NCI-H460 (cell line): ENCODE measurements at places on chromosomes 2 and 18. TPM values are rescaled to one million over a fixed set of nuclear protein-coding genes. Genes with fewer than 3 reads are reported as not detected.
A peak's percentile ranks its signal among the peaks of the same experiment; 100 is the strongest.

GRCh38 chr2:108833219-108833618 lies 46.6 kb downstream of the CCDC138 start:
- DNase-seq: no peak

DNA sequence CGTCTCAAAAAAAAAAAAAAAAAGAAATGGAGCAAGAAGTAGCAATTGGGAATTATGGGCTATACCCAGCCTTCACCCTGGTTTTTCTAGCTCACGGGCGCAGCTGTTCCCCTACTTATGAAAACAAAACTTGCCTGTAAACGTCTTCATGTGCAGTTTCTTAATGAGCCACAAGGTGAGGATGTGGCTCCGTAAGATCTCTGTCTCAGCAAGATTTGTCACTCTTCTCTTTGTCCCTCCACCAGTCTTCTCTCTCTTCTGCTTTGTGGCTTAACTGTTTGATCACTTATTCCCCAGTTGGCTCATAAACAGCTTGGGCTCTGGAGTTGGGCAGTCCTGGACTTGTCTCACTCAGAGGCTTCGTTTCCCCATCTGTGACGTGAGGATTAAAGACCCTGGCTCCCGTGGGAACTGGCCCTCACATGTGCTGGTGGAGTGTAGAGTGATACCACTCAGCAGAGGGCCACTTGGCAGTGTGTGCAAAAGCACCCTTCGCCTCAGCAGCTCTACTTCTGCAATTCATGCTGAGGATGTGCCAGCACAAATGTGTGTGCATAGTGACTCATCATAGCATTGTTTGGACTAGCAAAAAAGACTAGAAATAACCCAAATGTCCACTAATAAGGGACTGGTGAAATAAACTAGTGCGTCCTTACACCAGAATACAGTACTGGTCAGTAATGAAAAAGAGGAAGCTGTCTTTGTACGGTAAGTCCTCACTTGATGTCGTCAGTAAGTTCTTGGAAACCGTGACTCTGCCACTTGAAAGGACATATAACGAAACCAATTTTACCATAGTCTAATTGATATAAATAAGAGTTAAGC lies 8.7 kb downstream of the CEP68 start:
- peak; percentile 66 for DNase-seq

- DNase-seq: no peak
Observed at GRCh38 chr2:187126247-187127005, 277.5 kb upstream of the ZSWIM2 start.

DNA sequence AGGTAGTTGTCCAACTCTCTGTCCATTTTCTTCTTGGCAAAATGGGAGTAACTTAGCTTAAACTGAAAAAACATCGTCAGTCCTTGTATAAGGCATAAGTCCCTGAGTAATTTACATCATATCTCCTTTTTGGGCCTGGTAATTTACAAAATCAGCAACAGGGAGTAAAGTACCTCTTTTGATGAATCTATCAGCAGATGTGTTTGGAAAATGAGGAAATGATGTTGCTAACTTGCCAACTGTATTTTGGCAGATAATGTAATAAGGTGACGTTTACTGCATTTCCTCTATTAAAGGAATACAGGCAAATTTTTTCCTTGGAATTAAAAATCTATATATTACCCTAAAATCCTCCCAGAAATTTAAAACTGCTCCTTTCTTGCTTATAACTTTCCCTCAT lies 29.2 kb downstream of the ANKRD44 start:
- no peak for DNase-seq

- DNase-seq: no peak
Observed at GRCh38 chr2:200089040-200089755, 133.8 kb downstream of the MAIP1 start.

DNA sequence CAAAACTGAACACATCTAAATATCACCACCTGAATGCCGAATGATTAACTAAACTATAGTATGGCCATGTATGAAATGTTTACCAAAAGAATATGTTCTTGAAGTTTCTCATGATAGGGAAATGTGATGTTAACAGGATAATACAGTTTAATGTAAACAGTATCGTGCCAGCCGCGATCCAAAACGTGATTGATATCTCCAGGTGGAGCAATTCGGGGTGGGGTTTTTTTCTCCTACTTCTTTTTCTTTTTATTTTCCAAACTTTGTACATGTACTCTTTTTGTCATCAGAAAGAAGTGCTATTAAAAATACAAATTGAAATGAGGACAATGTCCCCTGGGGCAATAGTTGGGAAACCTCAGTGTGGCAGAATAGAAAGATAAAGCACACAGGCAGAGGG lies 4.0 kb upstream of the BIN1 start:
- no peak for DNase-seq

DNA sequence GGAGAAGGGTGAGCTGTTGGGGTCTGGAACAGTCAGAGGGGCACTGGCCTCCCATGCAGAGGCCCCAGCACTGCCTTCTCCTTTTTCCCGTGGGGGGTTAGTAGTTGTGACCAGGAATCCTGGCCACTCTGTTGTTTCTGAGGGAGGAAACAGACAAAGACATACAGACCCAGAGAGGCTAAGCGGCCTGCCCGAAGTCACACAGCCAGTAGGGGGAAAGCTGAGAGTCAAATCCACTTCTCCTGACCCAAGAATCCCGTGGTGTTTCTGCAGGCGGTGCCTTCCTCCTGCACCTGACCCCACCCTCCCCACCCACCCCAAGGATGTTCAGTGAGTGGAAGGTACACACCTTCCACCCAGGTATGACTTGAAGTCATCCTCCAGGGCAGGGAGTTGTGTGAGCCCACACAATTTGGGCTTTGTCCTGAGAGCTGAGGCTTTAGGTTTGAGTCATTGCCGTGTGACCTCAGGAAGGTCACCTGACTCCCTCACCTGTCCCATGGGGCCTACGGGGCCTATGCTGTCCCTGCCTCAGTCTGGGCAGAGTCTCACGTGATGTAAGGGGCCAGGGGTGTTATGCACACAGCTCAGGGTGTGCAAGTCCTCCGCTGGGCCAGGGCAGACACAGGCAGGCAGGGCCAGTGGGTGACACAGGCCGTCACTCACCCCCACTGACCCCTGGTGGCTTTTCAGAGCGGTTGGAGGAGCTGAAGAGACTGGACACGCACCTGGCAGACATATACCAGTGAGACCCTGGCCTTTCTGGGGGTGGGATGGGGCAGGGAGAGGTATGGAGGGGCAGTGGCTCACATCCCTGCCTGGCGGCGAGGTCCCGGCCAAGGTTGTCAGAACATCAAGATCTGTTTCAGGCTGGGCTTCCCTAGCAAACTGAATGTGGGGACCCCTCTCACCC lies 5.0 kb downstream of the NT5DC4 start:
- DNase-seq: no peak

- DNase-seq: no peak
Observed at GRCh38 chr2:227933884-227934283, 62.5 kb downstream of the DAW1 start.

DNA sequence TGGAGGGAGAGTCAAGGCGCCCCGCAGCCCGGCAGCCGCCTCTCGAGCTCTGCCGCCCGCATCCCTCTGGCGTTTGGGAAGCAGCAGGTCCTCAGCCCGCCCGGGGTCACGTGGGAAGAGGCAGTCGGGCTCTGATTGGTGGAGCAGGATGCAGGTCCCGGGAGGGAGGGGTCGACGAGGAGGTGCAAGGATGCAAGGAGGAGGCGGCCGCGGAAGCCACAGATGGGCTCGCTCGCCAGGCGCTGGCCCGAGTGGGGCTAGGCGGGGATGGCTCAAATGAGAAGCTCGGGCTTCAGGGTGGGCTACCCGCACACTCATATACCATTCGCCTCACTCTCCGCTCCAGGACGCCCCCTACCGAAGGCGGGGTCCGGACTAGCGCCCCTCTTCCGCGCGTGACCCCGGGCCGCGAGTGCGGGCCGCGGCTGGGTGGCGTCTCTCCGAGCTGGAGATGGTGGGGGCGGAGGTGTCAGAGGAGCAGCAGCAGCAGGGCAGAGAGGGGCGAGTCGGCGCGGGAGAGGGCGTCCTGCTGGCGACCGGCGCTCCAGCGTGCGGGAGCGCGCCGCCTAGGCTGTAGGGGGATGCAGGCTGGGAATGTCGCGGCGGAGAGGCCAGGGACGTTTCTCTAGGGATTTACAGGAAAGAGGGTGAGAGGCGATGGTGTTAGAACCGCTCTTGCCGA lies at the start of gene TMEFF2:
Gene TMEFF2, minus strand, starts transcription at position 68 of the 682 bp plus-strand sequence. CDS start 409 bp downstream, outside the sequence.
- DNase-seq: peak; percentile 71

DNA sequence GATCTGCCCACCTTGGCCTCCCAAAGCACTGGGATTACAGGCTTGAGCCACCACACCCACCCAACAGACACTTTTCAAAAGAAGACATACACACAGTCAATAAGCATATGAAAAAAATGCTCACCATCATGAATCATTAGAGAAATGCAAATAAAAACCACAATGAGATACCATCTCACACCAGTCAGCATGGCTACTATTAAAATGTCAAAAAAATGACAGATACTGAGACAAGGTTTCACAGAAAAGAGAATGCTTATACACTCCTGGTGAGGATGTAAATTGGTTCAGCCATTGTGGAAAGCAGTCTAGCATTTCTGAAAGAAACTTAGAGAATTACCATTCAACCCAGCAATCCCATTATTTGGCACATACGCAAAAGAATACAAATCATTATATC lies 1947.2 kb downstream of the SUCLG1 start:
- no peak for DNase-seq

- no peak for DNase-seq
Observed at GRCh38 chr2:80489717-80490116, 185.2 kb upstream of the LRRTM1 start.

- DNase-seq: no peak
Observed at GRCh38 chr2:168916331-168916675, 15.2 kb downstream of the G6PC2 start.

DNA sequence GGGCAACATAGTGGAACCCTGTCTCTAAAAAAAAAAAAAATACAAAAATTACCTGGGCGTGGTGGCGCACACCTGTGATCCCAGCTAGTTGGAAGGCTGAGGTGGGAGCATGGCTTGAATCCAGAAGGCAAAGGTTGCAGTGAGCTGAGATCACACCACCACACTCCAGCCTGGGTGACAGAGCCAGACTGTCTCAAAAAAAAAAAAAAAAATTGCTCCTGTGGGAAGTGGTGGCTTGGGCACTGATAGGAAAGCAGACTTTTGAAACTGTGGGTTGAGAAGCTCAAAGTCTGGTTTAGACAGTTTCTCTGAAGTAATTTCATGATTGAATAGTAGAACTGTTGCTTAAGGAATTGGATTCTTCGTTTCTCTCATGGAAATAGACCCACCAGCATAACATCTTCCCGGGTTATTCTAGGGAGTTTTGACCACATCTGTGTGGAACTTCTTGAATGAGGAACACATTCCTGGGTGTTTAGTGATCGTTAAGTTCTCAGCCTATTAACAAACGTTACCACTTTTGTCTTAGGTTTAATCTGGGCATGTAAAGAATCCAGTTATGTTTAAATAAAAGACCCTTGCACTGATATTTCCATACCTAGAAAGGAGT lies 33.5 kb downstream of the GRHL1 start:
- no peak for DNase-seq

DNA sequence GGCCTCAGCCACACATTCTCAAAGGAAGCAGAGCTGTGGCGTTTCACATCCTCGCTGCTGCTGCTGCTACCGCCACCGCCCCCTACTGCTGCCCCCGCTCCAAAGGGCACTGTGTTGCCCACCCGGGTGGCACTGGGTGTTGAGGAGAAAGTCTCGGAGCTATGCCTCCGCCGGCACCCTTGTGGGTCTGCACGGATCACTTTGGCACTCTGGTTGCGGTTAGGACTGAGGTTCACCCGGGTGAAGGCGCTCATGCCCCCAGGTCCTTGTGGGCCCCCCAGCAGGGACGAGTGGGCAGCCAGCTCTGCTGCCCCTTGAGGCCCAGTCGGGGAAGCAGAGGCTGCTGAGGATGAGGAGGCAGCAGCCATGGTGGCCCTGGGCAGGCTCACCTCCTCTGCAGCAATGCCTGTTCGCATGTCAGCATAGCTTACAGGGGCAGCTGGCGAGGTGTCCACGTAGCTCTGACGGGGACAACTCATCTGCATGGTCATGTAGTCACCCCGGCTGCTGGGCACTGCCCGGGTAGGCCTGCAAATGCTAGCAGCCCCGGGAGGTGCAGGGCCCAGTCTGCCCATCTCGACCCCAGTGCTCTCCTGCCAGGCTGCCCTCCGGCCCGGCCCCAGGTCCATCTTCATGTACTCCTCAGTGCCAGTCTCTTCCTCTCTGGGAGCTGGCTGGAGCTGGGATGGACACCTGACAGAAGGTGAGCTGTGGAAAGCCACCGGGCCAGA lies 4.2 kb downstream of the IRS1 start:
- no peak for DNase-seq

DNA sequence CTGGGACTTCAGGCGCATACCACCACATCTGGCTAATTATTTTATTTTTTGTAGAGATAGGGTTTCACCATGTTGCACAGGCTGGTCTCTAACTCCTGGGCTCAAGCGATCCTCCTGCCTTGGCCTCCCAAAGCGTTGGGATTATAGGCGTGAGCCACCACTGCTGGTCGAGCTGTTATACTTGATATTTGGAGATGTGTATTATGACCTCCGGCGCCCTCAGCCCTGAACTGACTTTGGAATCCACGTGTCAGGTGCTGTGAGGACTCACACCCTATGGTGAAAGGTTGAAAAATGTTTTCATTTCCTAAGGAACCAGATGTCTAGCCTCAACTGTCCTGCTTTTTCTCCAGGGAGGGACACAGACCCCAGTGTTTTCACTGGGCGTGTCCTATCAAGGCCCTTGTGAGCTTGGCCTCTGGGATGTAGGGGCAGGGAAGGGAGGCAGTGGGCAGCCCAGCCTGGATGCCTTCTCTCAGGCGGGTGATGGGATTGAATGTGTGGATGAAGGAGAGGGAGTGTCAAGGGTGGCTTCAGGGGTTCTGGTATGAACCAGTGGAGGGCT lies 56.4 kb upstream of the HAAO start:
- no peak for DNase-seq

- no peak for DNase-seq
Observed at GRCh38 chr2:114579542-114579941, 137.1 kb downstream of the DPP10 start.

Gene DIPK1C
- not detected in 2 replicates for total RNA-seq

Gene TANC1
- 12.1 and 14.9 TPM in 2 replicates for total RNA-seq

Gene C1GALT1C1L
- total RNA-seq: 1.3 and 2.0 TPM in 2 replicates

Gene BMP10
- total RNA-seq: not detected in 2 replicates

Gene MPV17
- 77.5 and 83.6 TPM in 2 replicates for total RNA-seq

Gene HOXD3
- total RNA-seq: not detected in 2 replicates

Gene RGPD5
- total RNA-seq: 11.7 and 22.1 TPM in 2 replicates

Gene GPR155
- 2.1 and 2.2 TPM in 2 replicates for total RNA-seq

Gene SERPINB7
- 0.32 TPM in 1 of 2 replicates, not detected in the other for total RNA-seq
